Urinary bladder (tissue), 4 donors: ENCODE measurements at places on chromosomes 2 and 18.

DNA sequence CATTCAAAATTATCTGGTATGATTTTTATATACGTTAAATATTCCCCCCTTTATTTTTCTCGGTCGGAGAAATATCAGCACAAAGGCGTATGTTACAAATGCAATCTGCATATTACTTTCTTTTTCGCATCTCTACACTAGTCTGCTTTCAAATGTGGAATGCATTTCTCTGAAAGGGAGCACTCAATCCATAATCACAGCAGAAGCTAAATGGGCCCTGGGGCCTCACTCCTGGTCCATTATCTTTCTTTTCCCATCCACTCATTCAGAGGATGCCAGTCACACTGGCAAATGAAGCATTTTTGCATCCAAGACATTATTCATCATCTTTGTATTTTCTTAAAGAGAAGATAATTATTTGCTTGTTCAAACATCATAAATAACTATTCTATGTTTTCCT is 295.2 kb upstream of the LRP1B start:
- DNase-seq, result no peak

DNA sequence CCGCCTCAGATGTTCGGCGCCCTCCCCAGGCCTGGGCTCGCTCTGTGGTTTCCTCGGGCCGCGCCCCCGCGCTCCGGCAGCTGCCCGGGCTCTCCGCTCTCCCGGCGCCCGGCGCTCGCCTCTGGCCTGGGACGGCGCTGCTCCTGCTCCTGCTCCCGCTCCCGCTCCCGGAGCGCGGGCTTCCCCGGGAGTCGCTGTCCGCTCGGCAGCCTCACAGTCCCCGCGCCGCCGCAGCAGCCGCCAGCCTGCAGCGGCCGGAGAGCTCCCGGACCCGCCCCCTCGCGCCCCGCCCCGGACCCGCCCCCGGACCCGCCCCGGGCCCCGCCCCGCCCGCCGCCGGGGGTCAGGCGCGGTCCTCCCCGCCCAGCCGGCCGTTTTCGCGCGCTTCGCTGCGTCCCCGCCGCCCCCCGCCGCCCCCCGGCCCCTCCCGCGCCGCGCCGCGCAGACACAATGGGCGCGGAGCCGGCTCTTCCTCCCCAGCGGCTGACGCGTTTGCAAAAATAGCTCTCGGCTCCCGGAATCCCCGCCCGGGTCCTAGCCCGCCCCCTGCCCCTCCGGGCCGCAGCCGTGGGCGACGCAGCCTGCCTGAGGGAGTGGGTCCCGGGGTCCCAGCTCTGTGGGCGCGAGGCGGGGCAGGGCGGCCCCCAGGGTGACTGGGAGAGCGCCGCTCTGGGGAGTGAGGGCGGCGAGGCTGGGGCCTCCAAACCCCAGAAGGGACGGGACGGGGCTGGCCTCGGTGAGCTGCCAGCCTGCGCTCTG is at the start of gene ARL4C:
TSS of gene ARL4C (minus strand) at position 247 of the 759 bp plus-strand sequence. CDS start 495 bp downstream, outside the sequence.
- no peak for DNase-seq

DNA sequence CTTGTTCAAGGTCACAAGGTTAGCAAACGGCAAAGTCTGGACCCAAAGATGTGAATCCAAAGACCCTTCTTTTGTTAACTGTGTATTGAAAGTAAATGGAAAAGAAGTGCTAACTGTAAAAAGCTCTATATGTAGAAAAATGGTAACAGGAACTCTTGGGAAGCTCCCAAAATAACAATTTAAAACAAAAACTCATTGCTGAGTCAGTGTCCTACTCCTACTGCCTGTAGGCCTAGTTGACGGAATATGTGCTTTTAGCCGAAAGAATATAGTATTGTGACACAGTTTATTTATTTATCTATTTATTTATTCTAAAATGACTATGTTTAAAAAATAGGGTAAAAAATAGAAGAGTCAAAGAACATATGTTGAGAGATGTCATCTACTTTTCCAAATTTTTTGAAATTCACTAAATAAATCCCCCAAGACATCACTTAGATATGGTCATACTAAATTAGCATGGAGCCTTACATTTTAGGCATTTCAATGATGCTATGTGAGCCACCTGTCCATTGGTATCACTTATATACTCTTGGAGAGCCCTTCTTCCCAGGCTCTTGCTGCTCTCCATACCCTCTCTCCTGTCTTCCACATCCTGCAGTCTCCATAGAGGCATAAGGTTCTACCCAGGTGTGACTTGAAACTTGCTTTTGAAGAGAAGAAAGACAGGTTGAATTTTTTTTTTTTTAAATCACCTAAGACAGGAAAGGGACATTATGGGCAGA is 13.7 kb downstream of the COL5A2 start:
- DNase-seq, result no peak

- no peak for DNase-seq
Observed at GRCh38 chr2:165793779-165794535, at the start of gene GALNT3. TSS of gene GALNT3 (minus strand) at chr2:165794247. CDS start at chr2:165770700, 23,547 bp downstream.

DNA sequence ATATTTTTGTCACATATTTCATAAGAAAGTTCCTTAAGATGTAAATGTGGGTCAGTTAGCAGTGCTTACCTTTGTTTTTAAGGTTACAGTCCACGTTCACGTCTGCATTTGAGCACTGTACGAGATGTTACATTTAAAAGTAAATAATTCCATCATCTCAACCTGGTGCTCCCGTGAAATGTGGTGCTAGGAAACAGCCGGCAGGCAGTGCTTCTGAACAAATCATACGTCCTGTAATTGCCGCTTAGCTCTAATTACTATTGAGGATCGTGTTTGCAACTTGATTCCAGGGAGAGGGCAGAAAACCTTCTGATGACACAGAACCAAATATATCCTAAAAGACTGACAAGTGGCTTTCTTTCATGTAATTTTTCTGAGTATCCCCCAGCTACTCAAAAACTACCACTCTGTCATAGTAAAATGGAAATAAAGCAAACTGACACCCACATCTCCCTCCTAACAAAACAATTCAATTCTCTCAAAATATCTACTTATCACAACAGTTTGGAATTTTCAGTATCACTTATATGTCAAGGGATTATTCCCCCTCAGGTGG is 297.8 kb upstream of the SESTD1 start:
- no peak for DNase-seq
